ENCODE measurements at places on chromosomes 6 and 20. TPM values are rescaled to one million over a fixed set of nuclear protein-coding genes. Genes with fewer than 3 reads are reported as not detected.

Gene TRIM38
- total RNA-seq = 1.8 TPM

Gene HLA-DRA
- total RNA-seq = not detected

Gene RAB32
- 46.2 TPM for total RNA-seq

Gene LGSN
- 2.0 TPM for total RNA-seq

Gene PDYN
- total RNA-seq = not detected

Gene STX7
- 22.9 TPM for total RNA-seq

Gene PSMF1
- total RNA-seq = 231 TPM

Gene HLA-DQB2
- total RNA-seq = not detected

Gene POU5F1
- 10.8 TPM for total RNA-seq

Gene MMUT
- 6.3 TPM for total RNA-seq

Gene WFDC5
- not detected for total RNA-seq

Gene LINC00237
- total RNA-seq = not detected

Gene BPIFB2
- not detected for total RNA-seq

Data from A549 treated with Hydrocortisone at 1 μM for 4 hours (cell line).